RPMI8226 (cell line): ENCODE measurements at places on chromosomes 2 and 18.

GRCh38 chr18:74654638-74655037, 57.0 kb downstream of the ZNF407 start:
- no peak for DNase-seq

DNA sequence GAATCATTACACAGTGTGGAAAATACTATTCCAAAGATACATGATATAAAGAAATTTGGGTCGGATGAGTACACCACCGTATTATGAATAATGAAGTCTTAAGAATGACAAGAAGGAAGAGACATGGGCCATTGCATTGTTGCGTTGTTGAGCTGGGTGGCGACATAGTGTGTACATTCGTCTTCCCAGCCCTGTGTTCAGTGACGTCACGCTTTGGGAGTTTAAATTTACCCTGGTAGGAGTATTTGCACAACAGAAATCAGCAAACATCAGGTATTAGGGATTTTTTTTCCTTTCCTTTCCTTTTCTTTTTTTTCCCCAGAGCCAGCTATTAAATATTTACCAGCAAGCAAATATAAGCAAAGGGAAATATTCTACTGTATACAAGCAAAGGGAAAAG, 347.2 kb upstream of the NETO1 start:
- DNase-seq = no peak

GRCh38 chr2:232493701-232494474, 6.3 kb upstream of the ECEL1 start:
- DNase-seq = no peak

- no peak for DNase-seq
Measured at GRCh38 chr2:127142663-127143630, 36.0 kb upstream of the BIN1 start.

DNA sequence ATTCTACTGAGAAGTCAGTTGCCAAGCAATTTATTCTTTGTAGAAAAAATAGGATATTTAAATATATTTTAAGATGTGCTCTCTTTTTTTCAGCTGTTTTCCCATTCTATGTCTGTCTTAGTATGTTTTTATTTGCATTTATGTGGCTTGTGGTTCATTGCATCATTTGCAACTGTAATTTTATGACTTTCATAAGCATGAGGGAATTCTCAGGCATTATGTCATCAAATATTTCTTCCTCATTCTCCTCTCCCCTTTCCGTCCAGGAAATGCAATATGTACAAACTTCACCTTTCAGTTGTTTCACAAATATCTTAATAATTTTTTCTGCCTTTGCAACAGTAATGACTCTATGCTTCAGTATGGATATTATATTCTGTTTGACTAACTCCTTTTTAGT, 560.2 kb upstream of the LRATD1 start:
- DNase-seq = no peak

DNA sequence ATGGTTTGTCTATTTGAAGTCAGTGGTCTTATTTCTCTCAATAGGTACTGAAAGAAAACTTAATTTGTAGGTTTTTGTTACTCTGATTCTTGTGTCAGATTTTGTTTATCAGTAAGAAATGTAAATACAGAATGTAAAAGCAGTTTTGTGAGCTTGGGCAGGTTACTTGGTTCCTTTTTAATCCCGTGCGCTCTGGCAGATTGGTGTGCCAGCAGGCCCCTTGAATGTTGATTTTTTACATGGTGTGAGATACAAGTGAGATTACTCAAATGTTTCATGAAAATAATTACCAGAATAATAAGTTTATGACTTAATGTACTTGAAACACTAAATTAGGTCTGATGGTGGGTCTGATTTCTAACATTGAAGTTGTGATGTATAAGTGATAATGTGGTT, 13.4 kb downstream of the HNRNPA3 start:
- no peak for DNase-seq

- DNase-seq = no peak
Measured at GRCh38 chr2:178074123-178075005, 1.8 kb upstream of the PDE11A start.

GRCh38 chr2:15687720-15688119, 96.1 kb downstream of the DDX1 start:
- DNase-seq = no peak
